ENCODE measurements at places on chromosomes 2 and 18.

DNA sequence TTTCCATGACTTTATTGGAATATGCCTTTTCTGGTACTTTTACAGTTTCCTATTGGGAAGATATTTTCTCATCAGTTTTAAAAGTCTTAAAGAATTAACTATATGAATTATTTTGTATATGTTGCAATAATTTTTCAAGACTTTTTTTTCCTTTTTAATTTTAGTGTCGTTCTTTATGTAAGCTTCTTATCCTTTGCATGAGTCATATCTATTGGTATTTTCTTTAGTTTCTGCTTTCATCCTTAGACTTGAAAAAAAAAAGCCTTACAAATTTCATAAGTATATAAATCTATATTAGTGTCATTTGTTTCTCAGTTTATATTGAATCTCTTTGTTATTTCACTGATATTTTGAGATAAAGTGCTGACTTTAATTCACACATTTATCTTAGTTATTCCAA, 94.9 kb downstream of the DSEL start:
- DNase-seq, result no peak

DNA sequence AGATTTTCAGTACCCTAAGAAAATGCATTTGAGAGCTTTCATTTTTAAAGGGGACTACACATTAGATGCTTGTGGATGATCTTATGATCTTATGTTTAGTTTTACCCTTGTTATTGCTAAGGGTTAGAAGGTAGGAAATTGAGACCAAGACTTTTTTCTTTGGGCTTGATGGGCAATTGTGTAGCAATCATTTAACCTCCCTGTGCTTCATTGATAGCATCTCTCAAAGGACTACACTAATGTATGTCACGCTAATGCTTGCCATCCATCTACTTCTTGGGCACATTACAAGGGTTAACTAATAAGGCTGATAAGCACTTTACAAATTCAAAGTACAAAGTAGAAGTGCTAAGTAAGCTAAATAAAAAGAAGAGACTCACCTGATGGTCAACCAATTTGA, 189.3 kb upstream of the LRP1B start:
- no peak for DNase-seq

DNA sequence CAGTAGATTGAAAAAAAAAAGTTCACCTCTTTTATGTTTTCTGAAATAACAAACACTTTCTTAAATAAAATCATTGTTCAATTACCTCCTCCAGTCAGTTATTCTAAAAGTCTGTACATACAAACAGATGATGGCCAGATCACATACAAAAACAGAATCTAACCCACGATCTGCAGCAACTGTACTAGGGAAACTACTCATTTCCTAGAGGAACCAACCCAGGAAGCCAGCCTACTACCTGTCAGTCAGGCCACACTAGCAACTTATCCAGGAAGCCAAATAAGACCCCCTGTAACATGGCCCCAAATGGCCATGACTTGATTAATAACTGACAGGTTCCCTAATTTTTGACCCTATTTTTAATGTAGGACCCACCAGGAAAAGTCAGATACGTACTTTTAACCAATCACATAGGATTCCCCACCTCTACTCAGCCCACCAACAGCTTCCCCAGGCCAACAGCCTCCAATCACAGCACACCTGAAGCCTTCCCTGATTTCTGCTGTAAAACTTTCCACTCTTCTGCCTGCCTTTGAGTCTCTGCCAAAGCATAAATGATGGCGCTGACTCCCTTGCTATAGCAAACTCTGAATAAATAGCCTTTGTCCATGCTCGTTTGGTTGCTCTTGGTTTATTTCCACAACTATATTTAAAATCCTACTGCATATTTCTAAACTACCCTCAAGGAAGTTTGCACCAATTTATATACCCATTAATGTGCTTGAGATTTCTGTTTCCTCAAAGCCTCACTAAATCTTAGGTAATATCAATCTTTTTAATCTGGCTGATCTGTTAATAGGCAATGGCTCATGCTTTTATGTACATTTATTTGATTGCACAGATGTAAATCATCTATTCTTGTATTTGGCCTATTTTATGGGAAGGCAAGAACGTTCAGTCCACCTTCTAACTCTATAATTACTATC, 486.4 kb downstream of the FBXO15 start:
- no peak for DNase-seq

- no peak for DNase-seq
Observed at GRCh38 chr18:55064760-55065159, 105.5 kb upstream of the CCDC68 start.

DNA sequence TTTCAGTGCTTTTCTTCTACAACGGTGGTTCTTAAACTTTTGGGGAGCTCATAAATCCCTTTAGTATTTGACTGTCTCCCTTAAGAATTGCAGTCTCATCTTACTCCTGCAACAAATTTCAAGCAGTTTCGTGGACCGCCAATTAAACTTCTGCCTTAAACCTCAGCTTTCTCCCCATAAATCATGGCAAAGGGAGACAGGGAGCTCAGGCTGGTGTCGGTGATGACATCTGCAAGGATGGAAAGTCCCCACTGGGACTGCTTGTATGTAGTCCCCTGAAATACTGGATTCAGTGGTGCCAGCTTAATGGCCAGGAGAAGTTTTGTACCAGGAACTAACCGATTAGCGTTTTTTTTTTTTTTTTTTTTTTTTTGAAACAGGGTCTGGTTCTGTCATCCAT, 148.7 kb upstream of the ITGA6 start:
- no peak for DNase-seq

GRCh38 chr18:59833785-59834184, 66.0 kb upstream of the PMAIP1 start:
- no peak for DNase-seq

DNA sequence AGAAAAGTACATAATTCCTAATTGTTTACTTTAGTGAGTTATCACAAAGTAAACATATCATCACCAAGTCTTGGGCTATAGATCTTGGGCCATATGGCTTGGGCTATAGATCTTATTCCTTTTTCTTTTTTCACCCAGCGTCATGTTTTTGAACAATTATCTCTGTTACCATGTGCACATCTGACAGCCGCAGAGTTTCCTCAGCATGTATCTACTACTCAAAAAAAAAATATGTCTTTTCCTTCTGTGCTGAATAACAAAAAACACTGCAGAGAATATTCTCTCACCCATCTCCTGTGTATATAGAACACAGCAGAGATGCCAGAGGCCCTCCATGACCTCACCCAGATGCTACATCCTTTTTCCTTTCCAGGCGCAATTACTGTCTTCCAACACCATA, 76.2 kb upstream of the MYO3B start:
- DNase-seq, result no peak

GRCh38 chr2:228549441-228550007, 368.0 kb upstream of the SPHKAP start:
- DNase-seq, result no peak

DNA sequence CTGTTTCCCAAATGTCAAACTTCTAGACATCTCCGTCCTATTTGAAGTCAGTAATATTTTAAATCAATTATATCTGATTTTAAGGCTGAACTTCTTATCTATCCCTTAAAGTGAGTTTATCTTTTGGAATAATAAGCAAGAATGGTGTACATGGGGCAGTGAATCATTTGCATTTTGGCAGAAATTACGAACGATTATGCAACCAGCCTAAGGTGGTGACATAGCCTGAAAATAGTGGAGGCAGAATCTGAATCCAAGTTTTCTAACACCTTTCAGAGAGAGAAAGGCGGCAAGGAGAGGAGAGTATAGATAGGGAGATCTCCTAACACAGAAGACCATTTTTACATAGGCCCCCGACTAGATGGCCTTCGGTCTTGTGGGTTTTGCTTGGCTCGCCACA, 10.7 kb downstream of the ZBTB14 start:
- DNase-seq, result no peak

DNA sequence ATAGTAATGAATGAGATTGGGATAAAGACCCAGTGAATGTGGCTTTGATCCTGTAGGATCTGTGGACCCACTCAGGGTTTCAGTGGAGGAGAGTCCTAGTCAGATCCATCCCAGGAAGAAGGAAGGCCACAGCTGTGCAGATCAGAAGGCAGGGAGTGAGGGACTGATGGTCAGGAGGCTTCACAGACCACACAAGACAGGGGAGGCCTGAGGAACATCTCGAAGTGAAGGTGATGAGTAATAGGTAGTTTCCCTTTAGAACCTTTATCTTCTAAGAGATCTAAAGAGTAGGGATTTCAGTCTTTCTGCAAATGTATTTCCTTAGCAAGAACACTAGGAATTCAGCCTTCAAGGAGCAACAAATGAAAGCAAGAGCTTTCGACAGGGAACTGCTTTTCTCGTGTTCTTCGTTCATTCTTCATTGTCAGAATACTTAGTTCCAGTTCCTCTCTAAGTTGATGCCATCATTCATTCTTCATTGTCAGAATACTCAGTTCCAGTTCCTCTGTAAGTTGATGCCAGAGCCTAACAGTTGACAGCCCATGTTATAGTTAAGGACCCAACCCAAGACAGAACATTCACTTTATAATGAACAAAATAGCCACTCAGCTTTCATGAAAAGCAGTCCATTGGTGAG, 150.2 kb upstream of the EPAS1 start:
- peak; percentile 36 for DNase-seq

DNA sequence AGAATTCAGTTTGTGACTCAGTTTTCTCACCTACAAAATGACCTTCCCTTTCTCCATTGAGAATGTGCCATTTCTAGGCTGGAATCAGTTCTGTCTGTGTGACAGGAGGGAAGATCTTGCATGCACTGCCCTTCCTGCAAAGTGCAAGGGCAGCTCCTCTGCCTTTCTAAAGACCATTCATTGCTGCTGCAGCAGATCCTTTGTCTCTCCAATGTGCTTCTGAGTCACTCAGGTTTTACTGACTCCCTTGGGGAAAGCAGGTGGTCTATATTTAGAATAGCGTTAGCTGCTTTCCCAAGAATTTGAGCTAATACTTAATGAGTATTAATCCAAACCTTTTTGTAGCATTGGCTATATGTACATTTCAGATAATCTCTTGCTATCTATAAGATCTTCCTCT, 62.5 kb downstream of the DAW1 start:
- no peak for DNase-seq

DNA sequence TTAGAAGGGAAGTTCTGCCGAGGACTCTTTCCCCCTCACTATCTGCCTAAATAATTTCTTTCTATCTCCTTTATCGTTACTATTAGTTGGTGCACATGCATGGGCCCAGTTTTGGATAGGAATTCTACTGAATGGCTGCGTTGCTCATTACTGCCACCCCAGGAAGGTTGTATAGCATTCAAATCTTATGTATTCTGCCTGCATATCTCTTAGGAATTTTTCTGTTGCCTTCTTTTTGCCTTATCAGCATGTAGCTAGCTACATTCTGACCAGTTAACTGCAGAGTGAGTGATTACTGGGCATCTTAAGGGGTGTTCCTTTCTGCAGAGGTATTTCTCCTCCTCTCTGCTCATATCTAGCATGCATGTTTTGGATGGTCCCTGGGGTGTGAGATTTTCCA, 239.6 kb downstream of the TDRD15 start:
- no peak for DNase-seq

- DNase-seq, result no peak
Observed at GRCh38 chr2:239519921-239520585, 119.2 kb upstream of the HDAC4 start.

GRCh38 chr2:229922449-229923386, at the start of gene FBXO36:
Gene FBXO36 (plus strand): TSS chr2:229922503. CDS start chr2:229922514, 11 bp downstream.
- DNase-seq, result peak; percentile 97

DNA sequence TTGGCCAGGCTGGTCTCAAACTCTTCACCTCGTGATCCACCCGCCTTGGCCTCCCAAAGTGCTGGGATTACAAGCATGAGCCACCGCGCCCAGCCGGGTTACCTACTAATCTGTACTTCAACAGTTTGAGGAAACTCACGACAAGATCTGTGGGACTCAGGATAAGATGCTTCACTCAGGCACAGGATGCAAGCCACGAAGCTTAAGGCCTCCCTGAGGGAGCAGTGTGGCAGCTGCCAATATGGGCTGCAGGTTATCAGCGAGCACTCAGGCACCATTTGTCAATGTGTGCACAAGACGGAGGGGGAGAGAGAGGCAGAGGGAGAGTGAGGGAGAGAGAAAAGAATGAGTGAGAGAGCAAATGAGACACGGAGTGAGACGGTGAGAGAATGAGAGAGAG, 173.6 kb upstream of the RAB6C start:
- no peak for DNase-seq

DNA sequence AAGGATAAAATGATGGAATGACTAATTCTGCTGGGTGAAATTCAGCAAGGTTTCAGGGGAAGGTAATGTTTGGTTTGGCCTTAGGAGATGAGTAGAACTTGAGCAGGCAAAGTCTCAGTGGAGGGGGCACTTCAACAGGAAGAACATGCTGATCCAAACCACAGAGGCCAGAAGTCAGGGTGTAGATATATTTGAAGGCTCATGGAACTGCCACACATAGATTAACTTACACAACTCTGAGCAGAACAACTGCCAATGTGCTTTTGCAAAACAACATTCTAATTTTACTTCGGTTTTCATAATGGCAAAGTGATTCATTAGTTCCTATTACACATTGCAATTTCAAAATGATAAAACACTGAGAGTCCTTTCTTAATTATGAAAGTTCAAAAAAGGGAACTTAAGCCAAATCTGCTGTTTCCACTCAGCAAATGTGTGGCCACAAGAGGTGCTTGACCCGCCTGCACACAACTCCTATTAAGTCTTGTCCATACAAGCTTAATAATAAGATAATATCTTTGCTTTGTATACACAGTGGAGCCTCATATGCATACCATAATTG, 284.8 kb downstream of the MREG start:
- no peak for DNase-seq

GRCh38 chr2:20363578-20363977, 12.9 kb upstream of the PUM2 start:
- no peak for DNase-seq

GRCh38 chr2:88481691-88482336, 29.3 kb upstream of the FOXI3 start:
- no peak for DNase-seq

GRCh38 chr2:102044967-102045489, 53.3 kb downstream of the IL1R2 start:
- no peak for DNase-seq

DNA sequence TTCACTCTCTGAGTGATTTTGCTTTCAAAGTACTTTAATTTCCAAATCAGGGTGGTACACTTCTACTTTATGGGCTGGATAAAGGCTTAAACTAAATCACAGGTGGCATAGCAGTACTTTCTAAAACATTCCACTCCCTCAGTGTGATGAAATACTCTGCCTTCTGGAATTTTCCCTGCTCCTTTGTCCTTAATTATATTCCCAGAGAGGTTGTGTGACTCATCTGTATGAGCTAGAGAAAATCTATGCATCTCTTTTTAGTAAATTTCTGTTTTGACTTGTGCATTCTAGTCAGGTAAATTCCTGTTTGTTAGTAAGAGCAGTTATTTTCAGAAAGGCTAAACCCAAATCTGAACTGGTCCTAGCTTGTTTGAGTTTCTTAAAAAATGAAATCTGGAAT, 29.0 kb upstream of the PLA2R1 start:
- no peak for DNase-seq

DNA sequence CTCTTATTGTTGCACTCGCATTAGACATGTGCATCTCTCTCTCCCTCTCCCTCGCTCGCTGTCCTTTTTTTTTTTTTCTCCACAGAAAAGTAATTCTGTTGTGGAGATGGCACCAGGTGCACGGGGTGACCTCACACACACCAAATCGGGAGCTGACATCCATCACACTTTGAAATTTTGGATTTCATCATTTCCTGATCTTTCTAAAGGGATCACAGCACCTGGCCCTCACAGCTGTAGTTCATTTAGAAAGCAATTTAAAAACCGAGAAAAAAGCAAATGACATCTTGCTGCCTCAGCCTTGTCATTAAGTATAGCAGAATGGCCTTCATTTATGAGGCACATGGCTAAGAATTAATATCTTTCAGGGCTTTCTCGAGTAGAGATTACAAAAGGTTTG, 717.2 kb downstream of the RNF144A start:
- DNase-seq, result no peak

- DNase-seq, result no peak
Observed at GRCh38 chr2:236673126-236673822, 103.6 kb downstream of the ACKR3 start.
